ENCODE measurements at places on chromosomes 1 and 21.

DNA sequence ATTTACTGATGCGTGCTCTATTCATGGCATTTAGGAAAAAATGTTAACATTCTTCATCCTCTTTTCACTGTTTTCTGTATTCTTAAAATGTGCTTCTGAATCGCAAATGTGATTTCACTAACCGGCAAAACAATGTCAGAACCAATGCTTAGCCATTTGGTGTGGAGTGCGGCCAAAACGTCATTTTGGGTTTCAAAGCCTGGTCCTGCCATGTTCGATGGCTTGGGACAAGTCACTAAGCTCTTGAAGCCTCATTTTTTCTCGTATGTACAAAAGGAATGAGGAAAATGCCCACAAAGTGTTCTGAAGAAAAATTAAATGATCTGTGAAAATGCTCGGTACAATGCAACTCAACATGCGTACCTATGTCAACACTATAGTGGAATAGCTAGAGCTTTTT is 175.3 kb downstream of the APP start:
- no peak for DNase-seq

DNA sequence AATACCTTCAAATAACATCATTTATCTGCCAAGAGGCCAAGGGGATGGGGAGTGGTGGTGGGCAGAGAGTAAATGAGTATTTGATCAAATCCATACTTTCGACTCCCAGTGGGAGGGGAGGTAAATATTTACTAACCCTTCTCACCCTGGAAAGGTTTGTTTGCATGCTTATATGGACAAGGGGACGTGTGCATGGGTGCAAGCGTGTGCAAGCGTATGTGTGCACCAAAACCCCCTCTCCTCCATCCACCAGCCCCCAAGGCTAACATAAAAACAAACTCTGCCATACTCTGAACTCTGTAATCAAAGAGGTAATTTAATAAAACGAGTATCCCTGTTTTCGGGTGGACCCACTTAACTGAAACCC is 58.0 kb downstream of the SYF2 start:
- no peak for DNase-seq

DNA sequence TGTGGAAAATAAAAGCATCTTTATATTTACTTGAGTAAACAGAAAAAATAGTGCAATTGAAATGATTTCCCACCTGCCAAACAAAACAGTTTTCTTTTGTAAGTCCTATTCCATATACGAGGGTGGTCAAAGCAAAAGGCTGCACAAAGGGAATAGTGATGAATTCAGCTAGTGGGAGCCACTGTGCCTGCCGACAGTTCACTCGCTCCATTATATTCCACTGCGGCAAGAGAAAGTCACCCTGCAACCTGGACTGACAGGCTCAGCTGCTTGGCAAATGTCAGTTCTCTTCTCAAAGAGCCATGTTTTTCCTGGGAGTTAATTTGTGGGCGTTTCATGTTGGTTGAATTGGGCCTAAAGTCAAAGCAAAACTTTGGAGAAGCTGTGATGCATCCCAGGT is 145.4 kb downstream of the LMO4 start:
- no peak for DNase-seq

GRCh38 chr1:155326631-155327037 is 5.9 kb downstream of the RUSC1 start:
- DNase-seq, result no peak

DNA sequence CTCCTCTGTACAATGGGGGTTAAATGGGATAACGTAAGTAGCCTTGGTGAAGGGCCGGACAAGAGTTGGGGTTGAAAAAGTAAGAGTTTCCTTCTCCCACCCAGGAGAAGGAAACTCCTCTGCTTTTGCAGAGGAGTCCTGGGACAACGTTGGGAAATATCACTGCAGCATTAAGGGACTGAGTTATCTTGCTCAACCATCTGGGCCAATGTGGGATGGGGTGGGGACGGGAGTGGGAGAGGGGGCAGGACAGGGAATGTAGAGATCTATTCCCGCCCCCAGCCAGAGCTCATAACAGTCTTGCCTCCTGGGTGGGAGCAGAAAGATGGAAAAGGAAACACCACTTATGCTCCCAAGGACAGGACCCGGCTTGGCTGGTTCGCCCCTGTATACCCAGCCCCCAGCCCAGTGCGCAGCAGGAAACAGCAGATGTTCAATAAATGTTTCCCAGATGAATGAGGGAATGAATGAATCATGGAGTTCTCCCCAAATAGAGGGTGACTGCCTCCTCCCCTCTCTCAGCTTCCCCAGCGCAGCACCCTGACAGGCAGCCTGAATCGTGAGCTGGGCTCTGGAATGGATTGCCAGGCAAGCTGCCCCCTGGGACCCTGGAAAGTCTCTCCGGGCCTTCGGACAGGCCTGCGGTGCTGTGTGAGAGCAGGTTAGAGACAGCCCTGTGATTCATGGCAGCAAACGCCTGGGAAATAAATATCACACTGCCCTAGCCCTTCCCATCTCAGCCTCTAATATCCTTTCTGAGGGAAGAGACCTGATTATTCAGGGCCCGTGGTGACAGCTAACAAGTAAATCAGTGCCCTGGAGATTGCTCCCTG is 24.8 kb downstream of the FBXO2 start:
- no peak for DNase-seq
